ENCODE measurements at places on chromosomes 11 and 22. TPM values are rescaled to one million over a fixed set of nuclear protein-coding genes. Genes with fewer than 3 reads are reported as not detected.

TYR gene
- total RNA-seq: not detected

SERPING1 gene
- 1.5 TPM for total RNA-seq

ZNF70 gene
- total RNA-seq: 5.8 TPM

INSC gene
- not detected for total RNA-seq

TREH gene
- total RNA-seq: not detected

FAT3 gene
- not detected for total RNA-seq

LRRC32 gene
- 3.6 TPM for total RNA-seq

TRIM29 gene
- total RNA-seq: not detected

GAL3ST1 gene
- not detected for total RNA-seq

CST6 gene
- total RNA-seq: not detected

LYVE1 gene
- total RNA-seq: not detected

BRSK2 gene
- total RNA-seq: 0.86 TPM

DNA sequence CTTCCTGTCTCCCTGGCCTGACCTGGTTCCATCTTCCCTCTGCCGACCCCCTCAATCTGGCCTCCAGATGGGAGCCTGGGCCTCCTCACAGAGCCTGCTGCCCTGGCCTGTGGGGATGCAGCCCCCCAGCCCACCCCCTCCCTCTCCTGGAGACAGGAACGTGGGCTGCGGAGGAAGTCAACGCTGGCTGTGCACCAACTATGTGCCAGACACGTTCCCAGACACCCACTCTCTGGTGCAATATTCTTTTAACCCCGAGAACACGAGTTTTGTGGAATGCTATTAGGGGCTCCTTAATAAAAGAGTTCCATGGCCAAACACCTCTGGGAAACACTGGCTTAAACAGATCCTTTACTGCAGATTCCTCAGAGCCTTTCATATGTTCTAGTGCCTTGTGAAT lies 15.9 kb downstream of the WNT11 start:
- DNase-seq: no peak

GRCh38 chr11:128714881-128715280 lies 21.0 kb downstream of the FLI1 start:
- no peak for DNase-seq

- no peak for DNase-seq
Measured at GRCh38 chr11:75592715-75593114, 30.7 kb downstream of the SERPINH1 start.

DNA sequence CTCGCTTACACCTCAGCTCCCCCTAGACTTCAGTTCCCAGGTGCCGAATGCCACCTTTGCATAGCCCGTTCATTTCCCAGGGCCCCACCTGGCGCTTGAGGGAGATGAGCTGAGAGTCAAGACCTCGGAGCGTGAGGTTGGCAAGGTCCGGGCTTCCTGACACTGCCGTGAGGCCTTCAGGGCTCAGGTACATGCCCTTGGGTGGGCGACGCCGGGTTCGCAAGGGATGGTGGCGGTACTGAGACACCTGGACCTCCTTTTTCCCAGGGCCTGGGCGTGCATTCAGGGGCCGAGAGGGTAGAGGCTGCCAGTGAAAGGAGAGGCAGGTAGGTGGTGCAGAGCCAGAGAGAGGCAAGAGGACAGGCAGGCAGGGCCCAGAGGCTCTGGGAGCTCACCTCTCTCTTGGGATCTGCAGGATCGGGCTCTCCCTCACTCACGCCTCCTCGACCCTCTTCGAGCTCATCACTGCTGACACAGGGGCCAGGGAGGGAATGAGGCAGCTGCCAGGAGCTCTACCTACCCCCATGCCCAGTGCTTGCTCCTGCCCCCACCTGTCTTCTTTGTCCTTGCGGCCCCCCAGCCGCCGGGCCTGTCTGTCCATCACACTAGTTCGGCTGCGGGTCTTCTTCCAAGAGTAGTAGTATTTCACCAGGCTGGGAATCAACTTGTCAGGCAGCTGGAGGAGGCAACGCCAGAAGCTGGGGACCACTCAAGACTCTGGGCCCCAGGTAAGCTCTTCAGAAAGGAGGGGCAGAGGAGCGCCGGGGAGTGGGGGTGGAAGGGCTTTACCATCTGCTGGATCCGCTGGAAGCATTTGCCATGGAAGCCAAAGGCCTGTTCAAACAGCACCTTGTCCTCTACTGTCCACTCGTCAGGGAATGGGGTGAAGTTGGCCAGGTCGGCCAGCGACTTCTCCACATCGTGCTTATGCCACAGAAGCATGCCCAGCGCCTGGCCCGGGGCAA lies 2.8 kb downstream of the RCOR2 start:
- no peak for DNase-seq

- no peak for DNase-seq
Measured at GRCh38 chr11:80350541-80350940, 909.7 kb upstream of the TENM4 start.

GRCh38 chr11:88484873-88485621 lies 147.5 kb upstream of the CTSC start:
- DNase-seq: peak; percentile 5

- no peak for DNase-seq
Measured at GRCh38 chr11:3109434-3109833, 52.2 kb upstream of the CARS1 start.

GRCh38 chr11:10019906-10020682 lies 273.9 kb downstream of the SBF2 start:
- DNase-seq: no peak

- no peak for DNase-seq
Measured at GRCh38 chr11:122340607-122341290, 224.7 kb upstream of the BLID start.

- no peak for DNase-seq
Measured at GRCh38 chr22:20840646-20841371, 17.8 kb downstream of the PI4KA start.

DNA sequence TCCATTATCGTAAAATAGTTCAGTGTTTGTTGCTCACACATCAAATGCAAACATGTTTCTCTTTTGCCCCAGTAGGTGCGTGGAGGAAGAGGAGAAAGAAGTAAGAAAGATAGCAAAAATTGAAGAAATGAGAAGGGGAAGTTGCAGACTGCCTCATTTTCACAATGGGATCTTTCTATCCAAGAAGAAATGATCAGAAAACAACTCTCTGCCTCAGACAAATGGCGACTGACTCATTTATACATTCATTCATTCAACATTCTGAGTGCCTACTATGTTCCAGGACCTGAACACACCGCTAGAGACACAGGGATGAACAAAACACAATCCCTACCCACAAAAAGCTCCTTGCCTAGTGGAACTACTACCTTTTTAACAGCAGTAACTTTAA lies 367 bp downstream of the HPS5 start:
- DNase-seq: no peak

GRCh38 chr11:116209255-116209654 lies 563.5 kb downstream of the BUD13 start:
- DNase-seq: no peak

DNA sequence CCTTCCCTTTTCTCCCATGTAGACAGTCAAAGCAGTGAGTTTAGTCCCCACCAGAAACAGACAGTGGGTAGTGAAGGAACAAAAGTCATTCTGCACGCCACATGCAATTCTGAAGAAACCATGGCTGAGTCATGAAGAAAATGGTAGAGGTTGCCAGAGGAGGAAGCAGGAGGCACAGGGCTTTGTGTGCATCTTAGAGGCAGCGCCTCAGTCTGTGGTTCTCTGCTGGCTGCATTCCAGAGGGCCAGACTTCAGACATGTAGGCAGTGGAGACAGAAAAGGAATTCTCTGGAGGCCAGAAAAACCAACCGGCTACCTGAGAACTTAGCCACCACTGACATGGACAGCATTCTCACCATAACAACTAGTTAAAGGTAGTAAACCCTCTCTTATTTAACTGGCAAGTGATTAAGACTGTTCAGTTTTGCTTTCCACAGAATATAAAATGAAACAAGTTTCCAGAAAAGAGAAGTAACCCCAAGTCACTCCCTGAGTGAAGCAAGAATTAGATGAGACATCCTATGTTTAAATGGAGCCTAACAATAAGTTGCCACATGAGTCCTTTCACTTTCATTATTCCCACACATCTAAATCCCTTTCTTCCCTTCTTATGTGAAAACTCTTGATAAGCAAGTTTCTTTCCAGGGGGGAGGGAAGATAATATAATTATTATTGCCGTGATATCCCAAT lies 556.1 kb downstream of the SOX6 start:
- DNase-seq: no peak

DNA sequence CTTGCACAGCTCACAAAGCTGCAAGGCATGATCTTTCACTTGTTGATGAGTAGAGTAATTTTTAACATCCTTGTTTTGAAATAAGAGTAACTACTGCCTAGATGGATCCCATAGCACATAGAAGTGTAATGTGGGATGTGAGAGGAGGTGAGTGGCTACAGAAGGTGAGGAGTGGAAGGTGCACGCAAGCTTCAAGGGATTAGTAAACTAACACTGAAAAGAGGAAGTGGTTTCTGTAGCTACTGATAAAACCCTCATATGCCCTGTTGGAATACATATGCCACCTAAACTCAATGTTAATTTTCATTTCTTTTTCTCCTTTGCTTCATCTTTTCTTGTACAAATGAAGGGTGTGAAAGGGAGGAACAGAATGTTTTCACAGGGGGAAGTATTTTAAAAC lies 22.0 kb upstream of the CTSC start:
- no peak for DNase-seq

DNA sequence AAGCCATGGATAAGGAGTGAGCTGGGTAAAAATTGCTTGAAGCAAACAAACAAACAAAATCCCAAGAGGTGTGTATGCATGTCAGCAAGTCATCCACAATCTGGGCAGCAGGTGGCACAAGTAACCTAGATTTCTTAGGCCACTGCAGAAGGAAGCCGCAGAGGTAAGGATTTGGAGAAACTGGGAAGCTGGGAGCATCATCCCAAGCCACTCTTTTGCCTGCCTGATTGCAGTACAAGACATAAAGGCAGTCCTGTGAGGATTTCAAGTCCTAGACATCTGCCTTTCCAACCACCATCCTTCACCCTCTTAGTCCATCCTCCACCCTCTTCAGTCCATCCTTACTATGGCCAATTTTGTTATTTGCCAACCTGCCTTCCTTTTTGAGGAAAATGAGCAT lies 67.2 kb upstream of the BMAL1 start:
- no peak for DNase-seq

GRCh38 chr11:94032725-94033124 lies 11.6 kb downstream of the HEPHL1 start:
- no peak for DNase-seq

- no peak for DNase-seq
Measured at GRCh38 chr11:16261836-16262644, 94.3 kb downstream of the SOX6 start.

DNA sequence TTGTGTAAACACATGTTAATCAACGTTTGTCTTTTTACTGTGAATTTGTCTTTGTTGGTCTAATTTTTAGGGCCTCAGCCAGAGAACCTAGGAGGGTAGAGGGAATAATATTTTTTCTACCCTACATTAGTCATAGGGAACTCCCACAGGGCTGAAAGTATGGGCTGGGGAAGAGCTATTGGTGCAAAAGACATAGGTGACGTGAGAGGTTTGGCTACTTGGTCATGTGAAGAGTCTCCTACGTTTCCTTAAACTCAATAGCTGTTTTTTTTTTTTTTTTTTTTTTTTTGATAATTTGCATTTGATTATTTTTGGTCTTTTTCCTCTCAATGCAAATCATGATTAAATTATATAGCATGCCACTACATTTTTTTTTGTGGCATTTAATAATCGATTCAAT lies 15.9 kb upstream of the MMP7 start:
- DNase-seq: no peak

DNA sequence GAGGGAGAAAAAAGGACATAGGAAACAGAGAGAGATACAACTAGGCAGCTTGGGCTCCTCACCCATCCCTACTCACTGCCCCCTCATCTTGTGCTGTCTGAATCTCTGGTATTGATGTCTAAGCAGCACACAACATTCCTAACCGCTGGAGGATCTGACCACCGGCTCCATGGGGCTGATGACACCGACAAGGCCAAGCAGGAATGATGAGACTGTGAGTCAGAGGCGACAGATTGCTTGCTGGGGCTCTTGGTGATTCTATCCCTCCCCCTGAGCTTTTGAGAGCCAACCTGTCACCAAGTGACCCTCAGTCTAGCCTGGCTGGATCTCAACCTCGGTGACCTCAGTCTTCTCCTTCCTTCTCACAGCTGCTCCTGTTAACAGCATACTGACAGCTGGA lies 13.8 kb downstream of the PAMR1 start:
- DNase-seq: no peak

DNA sequence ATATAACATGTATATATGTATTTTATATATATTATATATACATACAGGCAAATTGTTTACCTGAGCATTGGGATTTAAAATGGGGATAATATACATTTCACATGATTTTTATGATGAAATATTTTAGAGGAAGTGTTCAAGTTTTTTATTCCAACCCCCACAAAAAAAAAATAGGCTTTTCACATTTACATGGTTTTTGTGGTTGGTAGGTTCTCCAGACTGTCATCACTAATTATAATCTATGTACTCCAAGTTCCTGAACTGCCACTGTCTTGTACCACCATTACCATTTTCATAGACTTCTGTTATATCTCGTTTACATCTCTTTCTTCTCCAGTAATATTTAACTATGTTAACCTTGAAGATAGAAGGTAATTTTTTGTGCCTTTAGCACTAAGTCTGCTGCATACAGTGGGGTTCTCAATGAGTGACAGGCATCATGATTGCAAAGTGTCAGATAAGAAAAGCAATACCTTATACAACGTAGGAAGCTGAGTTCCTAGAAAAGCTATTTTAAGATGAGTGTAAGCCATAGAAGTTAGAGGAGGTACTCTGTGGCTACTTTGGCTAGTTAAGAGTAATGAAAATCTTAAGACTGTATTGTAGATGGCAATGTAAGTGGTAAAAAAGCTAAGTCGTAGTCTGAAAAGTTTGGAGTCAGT lies 5.2 kb downstream of the TMEM126A start:
- no peak for DNase-seq

GRCh38 chr22:45838305-45838887 lies 138.6 kb downstream of the WNT7B start:
- DNase-seq: no peak

DNA sequence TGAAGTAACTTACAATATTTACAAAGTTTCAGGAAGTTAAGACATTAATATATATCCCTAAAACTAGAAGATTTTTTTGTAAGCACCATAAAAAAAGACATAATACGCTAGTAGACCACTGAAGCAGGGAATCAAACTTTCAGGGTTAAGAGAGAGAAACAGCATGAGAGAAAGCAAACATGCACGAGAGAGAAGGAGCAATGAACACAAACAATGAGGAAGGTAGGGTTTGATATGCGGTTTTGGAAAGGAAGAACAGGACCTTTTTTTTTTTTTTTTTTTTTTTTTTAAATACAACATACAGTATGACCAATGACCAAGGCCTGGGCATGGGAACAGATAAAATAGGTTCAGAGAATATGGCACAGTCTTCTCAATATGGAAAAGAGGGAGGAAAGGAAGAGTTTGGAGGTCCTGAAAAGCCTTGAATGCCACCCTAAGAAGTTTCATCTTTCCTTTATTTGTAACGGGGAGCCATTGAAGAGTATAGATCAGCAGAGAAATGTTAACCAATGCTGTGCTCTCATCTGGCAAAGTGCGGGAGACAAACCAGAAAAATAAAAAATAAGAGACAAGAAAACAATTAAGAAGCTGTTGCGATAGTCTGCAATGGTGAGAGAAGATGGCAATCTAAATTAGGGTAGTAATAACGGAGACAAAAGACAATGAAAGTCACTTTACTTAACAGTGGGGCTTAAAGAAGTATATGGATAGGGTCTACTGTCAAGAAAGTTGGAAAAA lies 101.0 kb downstream of the USP35 start:
- DNase-seq: no peak

- DNase-seq: no peak
Measured at GRCh38 chr11:61072316-61073109, 29.8 kb upstream of the CD5 start.

GRCh38 chr11:112999520-112999919 lies 38.3 kb downstream of the NCAM1 start:
- DNase-seq: no peak

Measured in T-cell (primary cell).